Naive thymus-derived CD8-positive, alpha-beta T cell (primary cell): ENCODE measurements at places on chromosomes 16 and 17. TPM values are rescaled to one million over a fixed set of nuclear protein-coding genes. Genes with fewer than 3 reads are reported as not detected.

DNA sequence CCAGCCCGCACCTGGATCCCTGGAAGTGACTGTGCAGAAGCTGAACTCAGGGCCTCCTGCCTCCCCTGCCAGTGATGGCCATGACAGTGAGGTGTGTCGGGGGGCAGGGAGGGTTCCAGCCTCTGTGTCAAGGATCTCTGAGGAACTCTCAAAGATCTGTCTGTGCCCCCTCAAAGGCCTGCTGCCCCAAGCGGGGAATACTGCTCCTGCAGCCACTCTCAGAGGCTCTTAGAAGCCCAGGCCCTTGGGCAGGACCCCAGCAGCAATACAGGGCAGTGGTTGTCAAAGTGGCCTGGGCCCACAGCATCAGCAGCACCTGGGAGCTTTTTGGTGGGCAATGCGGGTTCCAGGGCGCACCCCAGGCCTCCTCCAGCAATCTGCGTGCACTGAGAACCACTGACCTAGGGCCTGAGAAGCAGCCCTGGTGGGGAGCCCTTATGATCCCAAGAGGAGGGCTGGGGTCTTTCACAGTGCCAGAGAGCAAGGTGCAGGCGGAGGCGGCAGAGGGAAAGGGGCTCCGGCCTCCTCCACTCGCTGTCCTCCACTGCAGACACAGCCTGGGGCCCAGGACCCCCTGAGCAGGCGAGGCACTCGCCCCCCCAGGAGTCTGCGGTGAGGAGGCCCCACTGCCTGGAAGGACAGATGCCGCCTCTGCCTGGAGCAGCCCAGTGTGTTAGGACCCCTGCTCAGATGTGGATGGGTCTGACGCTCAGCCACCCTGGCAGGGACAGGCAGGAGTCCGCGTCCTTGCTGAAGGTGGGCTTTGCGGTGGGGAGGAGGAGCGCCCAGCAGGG is 42.1 kb downstream of the ENGASE start:
- no peaks in the 10 kb centered on the region for H3K4me1 ChIP-seq
- no peak overlapping the region for H3K27ac ChIP-seq
- peaks cover 2% of the 10 kb centered on the region for H3K27me3 ChIP-seq
- no peaks in the 10 kb centered on the region for H3K36me3 ChIP-seq

GRCh38 chr16:1135459-1135825 is 17.5 kb upstream of the CACNA1H start:
- no peak for DNase-seq
- H3K4me1 ChIP-seq, result no peaks in the 10 kb centered on the region

DNA sequence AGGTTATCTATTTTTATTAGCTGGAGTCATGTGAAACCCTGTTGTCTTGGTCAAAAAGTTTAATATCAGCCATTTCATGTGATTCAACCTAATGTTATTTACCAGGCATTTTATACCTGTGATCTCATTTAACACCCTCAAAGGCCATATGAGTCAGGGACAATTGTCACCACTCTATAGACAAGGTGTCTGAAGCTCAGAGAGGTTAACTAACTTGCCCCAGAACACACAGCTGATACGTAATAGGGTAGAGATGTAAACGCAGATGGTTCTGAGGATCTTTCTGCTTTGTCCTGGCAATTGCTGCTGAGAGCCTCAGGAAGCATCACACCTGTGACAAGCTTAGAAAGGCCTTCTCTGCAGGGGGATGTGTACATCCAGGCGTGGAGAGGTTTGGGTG is 4.9 kb downstream of the CD300A start:
- peak overlapping the region; percentile 48 for H3K27ac ChIP-seq
- no peak overlapping the region for H3K4me3 ChIP-seq
- peaks cover 5% of the 10 kb centered on the region for H3K36me3 ChIP-seq
- H3K27me3 ChIP-seq, result no peaks in the 10 kb centered on the region

DNA sequence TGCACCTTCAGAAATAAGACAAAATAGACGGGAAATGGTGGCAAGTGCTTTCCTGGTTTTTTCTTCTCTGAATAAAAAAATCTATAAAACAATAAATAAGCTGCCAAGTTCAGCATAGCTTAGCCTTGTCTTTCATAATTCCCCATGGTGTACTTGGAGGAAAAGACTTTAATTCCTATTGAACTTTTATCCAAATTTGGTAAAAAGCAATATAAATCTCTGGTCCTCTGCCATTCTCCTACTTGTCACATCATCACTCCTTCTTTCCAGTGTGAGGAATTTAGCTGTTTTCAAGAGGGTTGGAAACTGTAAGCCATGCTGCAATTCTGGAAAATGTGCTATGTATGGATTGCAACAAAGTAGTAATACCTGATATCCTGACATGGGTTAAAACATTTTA is 551.8 kb upstream of the KIF2B start:
- H3K27ac ChIP-seq, result no peak overlapping the region
- no peak overlapping the region for H3K4me3 ChIP-seq

DNA sequence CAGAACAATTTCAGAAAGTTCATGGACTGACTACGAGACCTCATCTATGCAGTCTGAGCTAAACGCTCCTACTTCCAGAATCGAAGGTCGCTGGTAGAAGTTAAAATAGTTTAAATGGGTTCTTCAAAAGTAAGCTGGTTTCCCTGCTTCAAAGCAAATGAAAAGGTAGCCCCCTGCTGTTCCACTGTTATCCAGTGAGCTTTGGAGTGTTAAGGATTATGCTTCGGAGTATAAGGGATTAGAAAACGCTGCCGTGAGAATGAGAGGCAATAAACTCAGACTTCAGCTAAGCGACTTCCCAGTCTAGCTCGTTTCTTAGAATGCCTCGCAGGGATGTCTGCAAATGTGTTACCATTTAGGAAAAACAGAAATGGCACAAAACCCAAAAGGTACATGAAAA is 12.4 kb downstream of the MLYCD start:
- H3K4me3 ChIP-seq, result no peak overlapping the region
- peaks cover 3% of the 10 kb centered on the region for H3K4me1 ChIP-seq
- H3K27me3 ChIP-seq, result no peaks in the 10 kb centered on the region
- peaks cover 90% of the 10 kb centered on the region for H3K36me3 ChIP-seq

MYH2 gene
- not detected for polyA plus RNA-seq

DNA sequence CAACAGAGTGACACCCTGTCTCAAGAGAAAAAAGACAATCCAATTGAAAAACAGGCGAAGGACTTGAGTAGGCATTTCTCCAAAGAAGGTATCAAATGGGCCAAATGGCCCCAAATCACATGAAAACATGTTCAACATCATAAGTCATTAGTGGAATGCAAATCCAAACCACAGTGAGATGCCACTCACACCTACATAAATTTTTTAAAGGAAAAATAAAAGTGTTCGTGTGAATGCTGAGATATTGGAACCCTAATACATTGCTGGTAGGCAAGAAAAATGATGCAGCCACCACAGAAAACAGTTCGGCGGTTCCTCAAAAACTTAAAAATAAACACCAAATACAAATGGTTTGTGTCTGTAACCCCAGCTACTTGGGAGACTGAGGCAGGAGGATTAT is 45.2 kb downstream of the PIGL start:
- no peak overlapping the region for H3K27ac ChIP-seq
- peaks cover 8% of the 10 kb centered on the region for H3K4me1 ChIP-seq
- no peak overlapping the region for H3K4me3 ChIP-seq
- H3K27me3 ChIP-seq, result no peaks in the 10 kb centered on the region
- no peak for DNase-seq

- no peaks in the 10 kb centered on the region for H3K27me3 ChIP-seq
- H3K36me3 ChIP-seq, result peaks cover 10% of the 10 kb centered on the region
- peaks cover 32% of the 10 kb centered on the region for H3K4me1 ChIP-seq
Measured at GRCh38 chr17:38798614-38799500, 499 bp downstream of the PIP4K2B start.

CXCL16 gene
- polyA plus RNA-seq, result 2.2 TPM

DNA sequence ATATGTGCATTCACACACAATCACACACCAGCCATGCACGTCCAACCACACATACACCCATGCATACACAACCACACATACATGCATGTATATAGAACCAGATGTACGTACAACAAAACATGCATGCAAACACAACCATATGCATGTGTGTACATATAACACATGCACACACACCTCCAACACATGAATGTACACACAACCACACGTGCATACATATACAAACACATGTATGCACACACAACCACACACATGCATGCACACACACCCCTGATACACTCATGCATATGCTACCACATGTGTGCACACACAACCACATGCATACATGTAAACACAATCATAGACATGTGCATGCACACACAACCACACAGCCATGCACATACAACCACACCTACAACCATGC is 52.0 kb upstream of the SDK2 start:
- no peaks in the 10 kb centered on the region for H3K4me1 ChIP-seq
- no peak overlapping the region for H3K27ac ChIP-seq
- no peaks in the 10 kb centered on the region for H3K36me3 ChIP-seq
- H3K4me3 ChIP-seq, result no peak overlapping the region
- H3K27me3 ChIP-seq, result no peaks in the 10 kb centered on the region

DNA sequence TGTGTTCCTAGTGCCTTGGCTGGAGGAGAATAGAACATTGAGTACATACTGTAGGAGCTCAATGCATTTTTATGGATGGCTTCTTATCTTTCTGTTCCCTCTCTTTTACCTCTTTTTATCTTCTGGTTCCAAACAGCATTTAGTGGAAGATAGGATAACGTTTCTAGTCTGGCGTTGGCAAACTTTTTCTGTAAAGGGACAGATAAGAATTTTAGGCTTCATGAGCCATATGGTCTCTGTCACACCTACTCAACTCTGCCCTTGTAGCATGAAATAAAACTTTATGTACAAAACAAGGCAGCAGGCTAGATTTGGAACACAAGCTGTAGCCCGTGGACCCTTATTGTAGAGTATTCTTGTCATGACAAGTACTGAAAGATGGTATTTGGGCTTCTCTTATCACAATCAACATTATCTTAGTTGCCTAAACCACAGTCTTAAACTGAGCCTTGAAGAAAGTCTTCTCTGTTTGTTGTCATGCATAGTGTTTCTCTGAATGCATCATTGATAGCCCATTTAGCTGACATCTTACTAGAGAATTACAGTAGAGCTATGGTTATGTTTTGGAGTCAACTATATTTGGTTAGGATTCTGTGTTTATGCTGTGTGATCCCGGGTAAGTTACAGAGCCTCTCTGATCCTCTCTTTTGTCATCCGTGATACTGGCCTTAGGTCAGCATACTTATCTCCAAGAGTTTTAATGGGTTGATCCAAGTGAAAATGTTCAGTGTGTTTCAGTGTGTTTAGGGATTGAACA is 80.2 kb downstream of the HS3ST4 start:
- peaks cover 28% of the 10 kb centered on the region for H3K27me3 ChIP-seq
- H3K4me3 ChIP-seq, result no peak overlapping the region
- no peak overlapping the region for H3K27ac ChIP-seq

DNA sequence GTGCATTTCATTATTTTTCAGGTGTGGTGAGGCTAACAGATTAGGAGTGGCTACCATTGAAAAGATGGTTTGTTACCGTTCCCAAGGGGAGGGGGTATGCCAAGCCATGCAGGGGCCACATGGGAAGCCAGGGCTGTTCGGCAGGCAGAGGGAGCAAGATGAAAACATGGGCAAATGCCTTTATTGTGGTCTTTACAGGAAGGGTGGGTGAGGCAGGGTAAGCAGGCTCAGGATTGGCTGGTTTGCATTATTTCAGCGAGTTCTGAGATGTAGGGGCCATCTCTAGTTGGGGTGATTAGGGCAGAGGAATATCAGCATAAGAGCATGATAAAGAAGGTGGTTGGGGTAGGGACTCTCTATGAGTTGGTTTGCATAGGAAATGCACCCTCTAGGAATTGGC is 117.6 kb downstream of the CCT6B start:
- H3K4me3 ChIP-seq, result no peak overlapping the region
- H3K27me3 ChIP-seq, result no peaks in the 10 kb centered on the region
- peaks cover 12% of the 10 kb centered on the region for H3K4me1 ChIP-seq
- no peak for DNase-seq
- H3K27ac ChIP-seq, result no peak overlapping the region

MLKL gene
- polyA plus RNA-seq, result 8.2 TPM
